Stomach (tissue), 19 donors: ENCODE measurements at places on chromosomes 16 and 17. TPM values are rescaled to one million over a fixed set of nuclear protein-coding genes. Genes with fewer than 3 reads are reported as not detected.

DNA sequence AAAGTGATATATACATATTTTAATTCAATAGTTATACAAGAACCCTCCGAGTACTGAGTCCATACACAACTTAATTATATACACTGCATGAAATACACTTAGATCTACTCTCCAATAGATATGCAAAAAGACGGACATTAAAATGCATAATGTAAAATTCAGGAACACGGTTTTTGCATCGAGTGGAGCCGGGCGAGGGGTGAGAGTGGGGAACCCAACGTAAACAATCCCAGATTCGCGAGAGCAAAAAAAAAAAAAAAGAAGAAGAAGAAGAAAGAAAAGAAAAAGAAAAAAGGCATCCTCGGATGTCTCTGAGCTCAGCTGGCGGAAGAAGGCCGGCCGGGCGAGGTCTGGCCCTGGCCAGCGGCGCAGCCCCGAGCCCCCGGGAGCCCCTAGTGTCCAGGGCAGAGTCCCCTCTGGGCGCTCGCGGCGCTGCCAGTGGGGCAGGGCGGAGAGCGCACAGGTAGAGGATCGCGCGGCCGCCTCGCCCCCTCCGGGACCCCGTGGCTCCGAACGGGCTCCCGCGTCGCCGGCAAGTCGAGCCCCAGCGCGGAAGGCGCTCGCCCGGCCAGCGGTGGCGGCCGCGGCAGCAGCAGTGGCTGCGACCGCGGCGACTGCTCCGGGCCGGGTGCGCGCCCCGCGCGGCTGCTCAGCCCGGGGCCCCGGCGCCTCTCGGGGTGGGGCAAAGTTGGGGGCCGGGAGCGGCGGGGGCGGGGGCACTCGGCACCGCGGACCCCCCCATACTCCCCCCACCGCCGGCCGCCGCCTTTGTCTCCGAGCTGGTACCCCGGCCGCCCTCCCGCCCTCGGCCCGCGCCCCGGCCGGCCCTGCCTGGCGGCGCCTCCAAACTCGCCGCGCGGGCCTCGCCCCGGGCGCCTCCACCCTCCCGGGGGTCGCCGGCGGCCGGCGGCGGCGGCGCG, 9.6 kb upstream of the ZFHX3 start:
- H3K36me3 ChIP-seq = no peaks in the 10 kb centered on the region
- H3K4me3 ChIP-seq = peak overlapping the region; percentile 85
- peaks cover 16% of the 10 kb centered on the region for H3K27me3 ChIP-seq
- peak overlapping the region; percentile 96 for H3K27ac ChIP-seq

The ABCC11 gene
- total RNA-seq = not detected

DNA sequence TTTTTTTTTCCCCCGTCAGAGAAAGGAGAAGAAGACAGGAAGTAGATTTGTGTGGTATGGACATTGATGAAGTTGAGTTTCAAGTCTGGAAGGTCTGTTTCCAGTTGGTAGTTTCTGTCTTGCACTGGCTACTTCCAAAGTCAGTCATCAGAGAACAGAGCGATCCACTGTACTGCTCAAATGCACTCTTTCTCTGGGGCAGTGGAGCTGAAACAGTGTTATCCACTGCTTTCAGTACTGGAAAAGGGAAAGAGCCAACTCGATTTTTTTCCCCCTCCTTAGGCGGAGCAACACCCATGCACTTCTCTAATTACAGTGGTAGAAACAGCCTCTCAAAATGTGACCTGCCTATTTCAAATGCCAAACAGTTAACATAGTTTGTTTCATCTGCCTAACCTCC, 7.4 kb downstream of the PRKCA start:
- DNase-seq = peak; percentile 34
- no peak overlapping the region for H3K27ac ChIP-seq
- no peaks in the 10 kb centered on the region for H3K27me3 ChIP-seq
- H3K36me3 ChIP-seq = no peaks in the 10 kb centered on the region

DNA sequence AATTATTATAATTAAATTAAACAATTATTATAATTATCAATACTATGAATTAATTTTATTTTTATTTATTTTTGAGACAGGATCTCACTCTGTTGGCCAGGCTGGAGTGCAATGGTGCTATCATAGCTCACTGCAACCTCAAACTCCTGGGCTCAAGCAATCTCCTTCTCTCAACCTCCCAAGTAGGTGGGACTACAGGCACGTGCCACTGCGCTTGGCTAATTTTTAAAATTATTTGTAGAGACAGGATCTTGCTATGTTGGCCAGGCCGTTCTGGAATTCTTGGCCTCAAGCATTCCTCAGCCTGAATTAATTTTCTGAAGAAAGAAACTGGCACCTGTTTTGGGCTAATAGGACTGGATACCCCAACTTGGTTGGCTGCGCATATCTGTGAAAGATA, 10.3 kb downstream of the GNA13 start:
- no peaks in the 10 kb centered on the region for H3K27me3 ChIP-seq
- no peak overlapping the region for H3K4me3 ChIP-seq
- DNase-seq = no peak
- peaks cover 97% of the 10 kb centered on the region for H3K4me1 ChIP-seq

The KRTAP9-9 gene
- total RNA-seq = not detected

The HOXB13 gene
- total RNA-seq = not detected

The HBA1 gene
- total RNA-seq = 34.8 TPM

The HOXB7 gene
- total RNA-seq = 1.8 TPM

The TBC1D3G gene
- total RNA-seq = not detected

The CSF3 gene
- total RNA-seq = not detected

GRCh38 chr16:49009204-49009603, 272.4 kb downstream of the CBLN1 start:
- H3K4me3 ChIP-seq = no peak overlapping the region
- H3K4me1 ChIP-seq = no peaks in the 10 kb centered on the region
- no peak for DNase-seq
- H3K27ac ChIP-seq = no peak overlapping the region
- H3K27me3 ChIP-seq = no peaks in the 10 kb centered on the region
- H3K36me3 ChIP-seq = no peaks in the 10 kb centered on the region

GRCh38 chr17:38724337-38724988, 5.7 kb upstream of the CISD3 start:
- peaks cover 51% of the 10 kb centered on the region for H3K4me1 ChIP-seq
- no peak overlapping the region for H3K27ac ChIP-seq
- DNase-seq = peak; percentile 88
- no peak overlapping the region for H3K4me3 ChIP-seq
- H3K36me3 ChIP-seq = peaks cover 63% of the 10 kb centered on the region

DNA sequence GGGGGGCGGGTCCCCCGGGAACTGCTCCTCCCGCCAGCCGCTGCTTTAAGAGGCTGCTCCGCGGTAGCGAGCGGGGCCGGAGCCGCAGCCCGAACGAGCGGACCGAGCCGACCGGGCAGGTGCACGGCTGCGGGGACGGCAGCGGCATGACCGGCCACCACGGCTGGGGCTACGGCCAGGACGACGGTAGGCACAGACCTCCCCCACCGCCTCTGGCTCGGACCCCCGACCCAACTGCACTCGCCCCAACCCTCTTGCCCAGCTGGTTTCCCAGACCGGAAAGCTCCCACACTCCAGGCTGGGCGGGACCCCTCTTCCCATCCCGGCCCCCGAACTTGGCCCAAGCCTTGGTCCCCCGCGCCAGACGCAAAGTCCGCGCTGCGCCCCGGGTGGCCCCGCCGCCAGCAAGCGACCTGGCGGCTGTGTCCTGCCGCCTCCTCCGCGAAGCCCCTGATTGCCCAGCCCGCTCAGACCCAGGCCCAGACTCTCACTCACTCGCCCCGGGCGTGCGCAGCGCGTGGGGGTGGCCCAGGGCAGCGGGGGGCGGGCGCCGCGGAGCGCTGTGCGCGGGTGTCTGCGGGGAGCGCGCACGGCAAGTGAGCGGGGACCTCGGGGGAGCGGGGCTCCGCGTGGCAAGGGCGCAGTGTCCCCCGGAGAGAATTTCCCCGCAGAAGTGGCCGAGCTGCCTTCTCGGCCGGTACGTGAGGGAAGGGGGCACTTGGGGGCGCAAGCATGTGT, at the start of gene CA7:
Gene CA7 (plus strand): TSS at position 73 of the 738 bp plus-strand sequence. CDS start 74 bp downstream, at position 147.
- no peak within 1 kb of the TSS for H3K27ac ChIP-seq
- peak within 1 kb of the TSS; percentile 65 for H3K4me3 ChIP-seq
- no peaks in the 10 kb centered on the region for H3K36me3 ChIP-seq
- peaks cover 16% of the 10 kb centered on the region for H3K4me1 ChIP-seq
- peaks cover 61% of the 10 kb centered on the region for H3K27me3 ChIP-seq

GRCh38 chr17:47840742-47841487, at the start of gene SCRN2:
TSS of gene SCRN2 (minus strand) at chr17:47841273. CDS start at chr17:47840843, 430 bp downstream.
- H3K27me3 ChIP-seq = no peaks in the 10 kb centered on the region
- H3K36me3 ChIP-seq = peaks cover 31% of the 10 kb centered on the region
- H3K27ac ChIP-seq = peak within 1 kb of the TSS; percentile 71
- H3K4me1 ChIP-seq = peaks cover 33% of the 10 kb centered on the region
- peak; percentile 93 for DNase-seq

DNA sequence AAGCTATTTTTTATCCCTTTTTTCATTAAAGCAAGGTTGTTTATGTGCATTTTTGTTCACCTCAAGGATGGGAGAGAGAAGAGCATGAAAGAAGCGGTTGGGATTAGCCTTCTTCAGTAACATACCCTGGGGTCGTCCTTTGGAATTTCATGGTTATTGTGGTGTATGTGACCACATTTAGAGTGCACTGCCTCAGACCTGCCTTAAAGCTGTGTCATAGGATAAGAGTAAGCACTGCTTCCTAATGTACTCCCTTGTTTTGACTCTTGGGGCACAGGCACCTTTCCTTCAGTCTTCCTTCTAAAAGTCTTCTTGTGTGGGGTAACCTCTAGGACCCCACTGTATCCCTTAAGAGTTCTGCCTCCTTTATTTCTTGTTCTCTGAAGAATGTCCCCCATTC, 28.9 kb downstream of the TNRC6A start:
- H3K27ac ChIP-seq = no peak overlapping the region
- peaks cover 16% of the 10 kb centered on the region for H3K36me3 ChIP-seq
- H3K27me3 ChIP-seq = no peaks in the 10 kb centered on the region
- DNase-seq = no peak
- no peak overlapping the region for H3K4me3 ChIP-seq

GRCh38 chr16:8962393-8963009, 1.2 kb downstream of the USP7 start:
- H3K4me3 ChIP-seq = peak overlapping the region; percentile 81
- H3K27me3 ChIP-seq = no peaks in the 10 kb centered on the region
- no peaks in the 10 kb centered on the region for H3K36me3 ChIP-seq

DNA sequence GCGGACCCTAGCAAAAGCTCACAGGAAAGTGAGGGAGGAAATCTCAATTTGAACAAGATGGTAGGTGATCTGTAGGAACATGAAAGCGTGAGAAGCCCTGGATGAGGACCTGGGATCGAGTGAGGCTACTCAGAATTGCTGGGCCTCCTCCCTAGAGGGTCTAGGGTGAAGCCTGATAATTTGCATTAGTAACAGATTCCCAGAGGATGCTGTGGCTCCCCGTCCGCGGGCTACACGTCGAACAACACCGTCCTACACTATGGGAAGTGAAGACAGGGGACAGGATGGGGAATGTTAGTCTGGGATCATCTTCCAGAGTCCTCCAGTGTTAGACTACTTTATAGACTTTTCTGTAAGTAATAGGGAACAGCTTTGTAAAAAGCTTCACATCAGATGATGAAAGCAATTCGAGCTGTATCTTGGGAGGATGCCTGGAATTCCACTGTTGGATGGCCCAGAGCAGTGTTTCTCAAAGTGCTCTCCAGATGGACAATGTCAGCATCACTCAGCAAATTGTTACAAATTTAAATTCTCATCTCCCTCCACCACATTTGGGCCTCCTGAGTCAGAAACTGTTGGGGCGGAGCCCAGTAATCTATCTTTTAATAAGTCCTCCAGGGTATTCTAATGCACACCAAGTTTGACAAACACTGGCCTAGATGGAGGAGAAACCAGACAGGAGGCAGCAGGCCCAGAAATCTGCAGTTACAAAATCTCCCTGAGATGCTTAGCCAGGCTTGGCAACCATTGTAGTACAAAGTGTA, 6.5 kb downstream of the FNDC8 start:
- H3K27me3 ChIP-seq = no peaks in the 10 kb centered on the region
- H3K4me3 ChIP-seq = no peak overlapping the region
- no peak for DNase-seq
- peaks cover 19% of the 10 kb centered on the region for H3K36me3 ChIP-seq
- no peaks in the 10 kb centered on the region for H3K4me1 ChIP-seq
- H3K27ac ChIP-seq = no peak overlapping the region

DNA sequence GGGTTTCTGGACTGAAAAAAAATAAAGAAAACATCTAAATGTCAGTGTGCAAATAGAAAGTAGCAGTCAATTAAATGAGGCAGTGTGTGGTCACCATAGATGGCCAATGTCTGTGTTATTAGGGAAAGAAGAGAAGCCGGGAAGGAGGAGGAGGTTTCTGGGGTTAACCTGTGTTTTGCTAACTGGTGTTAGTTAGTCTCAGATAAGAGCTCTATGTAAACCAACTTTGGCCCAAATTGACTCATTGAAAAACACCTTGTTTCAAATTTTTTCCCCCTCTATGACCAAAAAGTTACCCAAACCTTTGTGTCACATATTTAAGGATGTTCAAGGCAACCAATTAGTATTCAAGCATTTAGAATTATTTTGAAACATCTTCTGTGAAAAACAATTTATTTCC, 530.9 kb downstream of the MAF start:
- DNase-seq = no peak
- H3K27ac ChIP-seq = no peak overlapping the region
- no peaks in the 10 kb centered on the region for H3K27me3 ChIP-seq
